Vagina (tissue), 2 donors: ENCODE measurements at places on chromosomes 1 and 21.
A peak's percentile ranks its signal among the peaks of the same experiment; 100 is the strongest.

GRCh38 chr1:53896635-53897229, 2.7 kb downstream of the DIO1 start:
- DNase-seq, result no peak

DNA sequence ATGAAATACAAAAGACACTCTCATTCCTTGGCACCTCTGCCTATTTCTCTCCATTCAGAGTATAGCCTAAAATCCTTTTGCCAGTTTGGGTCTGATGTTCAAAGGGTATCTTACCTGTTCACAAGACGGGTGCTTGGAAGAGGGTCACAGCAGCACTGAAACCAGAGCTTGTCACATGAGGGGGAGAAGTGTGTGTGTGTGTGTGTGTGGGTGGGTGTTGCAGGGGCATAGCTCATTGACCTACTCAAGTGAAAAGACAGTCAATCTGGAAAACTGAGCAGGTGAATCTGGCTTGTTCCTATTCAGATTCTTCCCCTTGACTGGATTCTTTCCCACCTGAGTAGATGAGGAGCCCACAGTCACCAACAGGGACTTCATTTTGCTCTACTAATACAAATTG, 63.9 kb downstream of the KCTD3 start:
- DNase-seq, result no peak

DNA sequence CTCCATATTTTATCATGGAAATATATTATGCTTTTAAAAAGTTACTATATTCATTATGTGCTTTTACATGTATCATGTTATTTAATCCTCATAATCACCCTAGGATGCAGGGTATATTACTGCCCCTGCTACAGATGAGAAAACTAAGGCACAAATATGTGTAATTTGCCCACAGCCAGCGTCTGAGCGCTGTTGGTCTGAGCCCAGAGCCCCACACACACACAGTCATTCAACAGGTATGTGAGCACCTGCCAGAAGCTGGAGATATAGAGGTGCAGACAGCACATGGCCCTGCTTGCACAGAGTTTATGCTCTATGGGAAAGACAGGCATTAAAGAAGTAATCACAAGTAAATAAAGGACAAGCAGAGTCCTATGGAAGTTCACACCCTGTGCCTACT, 49.8 kb upstream of the SEC16B start:
- DNase-seq, result no peak

DNA sequence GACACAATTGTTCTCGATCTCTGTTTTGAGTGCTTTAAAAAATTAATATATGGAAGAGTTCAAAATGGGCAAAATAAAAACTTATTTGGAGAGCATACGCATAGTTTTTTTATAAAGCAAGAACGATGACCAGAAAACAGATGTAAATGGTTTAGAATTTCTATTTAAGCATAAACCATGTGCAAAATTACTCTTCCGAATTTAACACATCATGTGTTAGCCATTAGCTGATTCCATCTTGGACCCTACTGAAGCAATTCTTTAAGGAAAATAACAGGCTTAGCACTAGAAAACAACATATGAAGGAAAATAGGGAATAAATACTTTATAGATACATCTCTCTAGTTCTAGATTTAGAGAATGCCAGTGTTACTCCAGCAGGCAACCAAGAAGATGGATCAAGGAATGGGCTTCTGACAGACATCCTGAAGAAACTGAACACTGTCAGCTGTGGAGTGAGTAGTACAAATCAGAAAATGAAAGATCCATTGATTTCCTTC, 26.7 kb downstream of the CDC7 start:
- DNase-seq, result no peak

GRCh38 chr21:38140207-38140903, 116.4 kb upstream of the KCNJ15 start:
- no peak for DNase-seq

DNA sequence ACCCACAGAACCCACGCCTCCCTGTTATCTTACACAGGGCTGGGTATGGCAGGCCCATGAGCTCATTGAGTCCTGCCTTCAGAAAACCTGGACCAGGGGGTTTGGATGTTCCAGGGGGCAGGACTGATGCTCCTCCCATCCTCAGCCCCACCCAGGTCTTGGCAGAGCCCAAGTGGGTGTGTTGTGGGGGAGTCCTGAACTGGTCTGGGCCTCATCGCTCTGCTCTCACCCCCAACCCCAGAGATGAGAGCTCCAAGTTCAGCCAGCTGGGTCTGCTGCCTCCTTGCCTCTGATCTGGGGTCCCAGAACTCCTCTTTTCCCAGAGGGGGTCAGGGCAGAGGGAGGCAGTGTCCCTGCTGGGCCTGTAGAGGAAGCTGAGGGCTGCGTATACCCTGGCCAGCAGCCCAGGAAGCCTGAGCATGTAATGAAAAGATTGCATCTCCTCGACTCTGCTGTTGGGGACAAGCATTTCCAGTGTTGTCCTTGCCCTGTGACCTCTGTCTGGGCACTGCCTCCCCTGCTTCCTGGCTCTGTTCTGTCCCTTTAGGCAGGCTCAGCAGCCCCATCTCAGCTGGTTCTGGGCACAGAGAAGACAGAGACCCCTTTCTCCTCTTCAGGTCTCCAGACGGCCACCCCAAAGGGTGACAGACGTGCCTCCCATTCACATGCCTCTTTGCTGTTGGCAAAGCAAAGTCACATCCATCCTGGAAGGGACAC, 54.7 kb upstream of the EPS8L3 start:
- no peak for DNase-seq

- DNase-seq, result no peak
Observed at GRCh38 chr1:96465441-96465840, 256.1 kb upstream of the PTBP2 start.

GRCh38 chr1:198492872-198493271, 47.6 kb downstream of the ATP6V1G3 start:
- DNase-seq, result no peak

- DNase-seq, result peak; percentile 34
Observed at GRCh38 chr1:114341856-114342255, 169.1 kb downstream of the TRIM33 start.

- no peak for DNase-seq
Observed at GRCh38 chr1:228364068-228364705, 42.4 kb downstream of the TRIM11 start.

DNA sequence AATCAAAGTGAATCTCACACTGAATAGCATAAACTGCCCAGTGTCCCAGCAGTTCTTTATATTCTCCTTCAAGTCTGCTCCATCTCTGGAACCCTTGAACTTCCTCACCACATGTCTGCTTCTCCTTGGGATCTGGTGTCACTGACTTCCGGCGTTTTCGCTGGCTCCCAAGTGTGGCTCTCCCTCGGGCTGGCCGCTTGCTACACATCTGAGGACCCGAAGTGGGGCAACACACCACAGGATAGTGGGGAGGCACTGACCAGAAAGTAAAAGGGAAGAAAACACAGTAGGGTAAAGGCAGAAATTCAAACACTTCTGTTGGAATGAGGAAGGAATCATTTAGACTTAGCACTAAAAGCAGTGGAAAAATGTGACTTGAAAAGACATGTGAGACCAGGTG, 5.1 kb downstream of the NIT1 start:
- DNase-seq, result no peak

GRCh38 chr1:112982853-112983536, 27.0 kb upstream of the SLC16A1 start:
- DNase-seq, result no peak

- DNase-seq, result no peak
Observed at GRCh38 chr1:7644961-7645750, 125.9 kb upstream of the VAMP3 start.

- DNase-seq, result no peak
Observed at GRCh38 chr1:34292472-34292871, 115.8 kb downstream of the C1orf94 start.

DNA sequence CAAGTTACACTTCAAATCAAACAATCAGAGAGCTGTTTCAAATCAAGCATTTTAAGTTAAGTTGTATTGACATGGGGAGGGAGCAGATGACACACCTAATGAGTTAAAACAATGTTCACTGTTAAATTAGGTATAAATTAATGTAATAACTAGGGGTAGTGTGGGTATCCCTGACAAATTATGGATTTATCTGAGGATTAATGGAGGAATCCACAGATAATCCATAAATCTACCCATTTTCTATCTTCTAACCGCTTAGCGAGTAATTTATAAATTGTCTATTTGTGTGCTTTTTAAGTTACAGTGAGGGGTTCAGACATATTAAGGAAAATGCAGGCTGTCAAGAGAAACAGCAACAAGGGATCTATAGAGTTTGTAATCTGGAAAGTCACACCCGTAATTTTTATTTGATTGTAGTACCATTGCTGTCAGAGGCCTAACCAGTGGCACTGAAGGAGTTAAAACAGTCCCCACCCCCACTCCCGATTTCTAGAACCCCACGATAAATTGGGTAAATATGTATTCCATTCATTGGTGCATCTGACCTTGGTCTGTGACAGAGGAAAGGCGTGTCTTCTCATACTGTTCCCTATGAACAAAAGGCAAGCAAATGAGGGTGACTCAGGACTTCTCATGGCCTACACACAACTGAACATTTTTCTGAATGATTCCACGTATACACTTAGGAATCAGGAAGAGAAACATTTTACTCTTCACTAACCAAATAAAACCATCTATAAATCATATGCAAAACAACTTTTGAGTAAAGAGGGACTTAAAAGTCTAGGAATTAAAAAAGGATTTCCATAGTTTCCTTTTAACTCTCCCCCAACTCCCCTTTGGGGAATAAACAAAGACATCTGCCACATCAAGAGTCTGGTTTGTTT, 7.4 kb downstream of the IRF2BP2 start:
- no peak for DNase-seq

- DNase-seq, result no peak
Observed at GRCh38 chr1:32811917-32812316, 5.2 kb downstream of the YARS1 start.

GRCh38 chr1:157286646-157287420, 148.6 kb upstream of the ETV3 start:
- peak; percentile 54 for DNase-seq

- no peak for DNase-seq
Observed at GRCh38 chr1:92065042-92065441, 10.2 kb downstream of the SETSIP start.

- DNase-seq, result no peak
Observed at GRCh38 chr1:204578867-204579664, 62.9 kb downstream of the MDM4 start.

DNA sequence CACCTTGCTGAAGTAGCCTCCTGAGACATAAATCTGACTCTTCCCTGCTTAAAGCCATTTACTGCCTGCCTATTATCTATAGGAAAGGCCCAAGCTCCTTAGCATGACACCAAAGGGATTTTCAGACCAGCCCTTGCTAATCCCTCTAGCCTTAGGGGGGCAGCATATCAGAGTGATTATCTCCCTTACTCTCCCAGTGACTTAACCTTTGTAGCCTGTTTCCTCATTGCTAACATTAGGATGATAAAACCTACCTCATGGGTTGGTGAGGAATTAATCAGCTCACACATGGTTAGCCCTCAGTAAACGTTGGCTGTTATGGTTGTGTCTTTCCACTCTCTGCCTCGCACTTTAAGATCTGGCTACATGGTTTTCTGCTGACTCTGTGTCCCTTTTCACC, 70.1 kb downstream of the ROR1 start:
- DNase-seq, result no peak

GRCh38 chr1:38778521-38778920, 81.1 kb downstream of the RRAGC start:
- DNase-seq, result no peak

- no peak for DNase-seq
Observed at GRCh38 chr21:37765221-37765900, 150.9 kb downstream of the KCNJ6 start.
